ENCODE measurements at places on chromosomes 7 and 10.

GRCh38 chr10:31940839-31941653 lies 12.4 kb upstream of the ARHGAP12 start:
- no peak for DNase-seq

DNA sequence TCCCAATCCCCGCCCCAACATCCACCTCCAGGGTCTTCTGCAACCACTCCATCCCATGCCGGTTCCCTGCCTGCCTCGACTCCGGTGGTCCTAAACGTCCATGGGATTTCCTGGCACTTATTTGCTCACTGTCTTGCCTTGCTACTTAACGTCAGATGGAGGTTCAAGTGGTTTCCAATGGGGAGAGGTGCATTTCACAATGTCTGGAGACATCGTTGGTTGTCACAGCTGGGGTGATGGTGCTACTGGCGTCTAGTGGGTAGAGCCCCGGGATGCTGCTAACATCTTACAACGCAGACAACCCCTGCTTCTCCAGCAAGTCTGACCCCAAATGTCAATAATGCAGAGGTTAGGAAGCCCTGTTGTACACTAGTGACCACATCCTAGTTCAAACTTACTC lies 82.9 kb upstream of the ANLN start:
- DNase-seq = no peak

- DNase-seq = peak; percentile 27
Measured at GRCh38 chr7:2237109-2237602, 4.4 kb upstream of the MAD1L1 start.

DNA sequence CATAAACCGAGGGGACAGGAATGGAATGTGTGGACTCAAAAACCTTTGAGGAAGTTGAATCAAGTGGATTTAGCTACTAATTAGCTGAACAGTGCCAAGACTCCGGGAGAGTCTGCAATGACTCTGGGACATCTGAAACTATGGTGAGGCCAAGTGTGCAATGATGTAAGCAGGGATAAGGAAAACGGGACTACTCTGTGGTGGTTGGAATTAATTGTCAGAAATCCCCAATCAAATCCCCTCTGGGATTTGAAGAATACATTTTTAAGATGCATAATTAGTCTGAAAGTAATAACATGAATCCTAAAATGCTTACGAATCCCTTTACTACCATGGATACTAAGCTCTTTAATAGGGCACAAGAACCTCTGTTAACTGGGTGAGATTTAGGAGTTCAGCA lies 602.8 kb downstream of the NRG3 start:
- DNase-seq = no peak

GRCh38 chr7:95601316-95601715 lies 5.0 kb upstream of the PDK4 start:
- DNase-seq = no peak

GRCh38 chr7:81470724-81471379 lies 299.0 kb downstream of the HGF start:
- no peak for DNase-seq

GRCh38 chr7:151017370-151017952 lies 6.8 kb downstream of the ATG9B start:
- no peak for DNase-seq

GRCh38 chr7:102953406-102953805 lies 40.6 kb downstream of the LRRC17 start:
- DNase-seq = no peak

DNA sequence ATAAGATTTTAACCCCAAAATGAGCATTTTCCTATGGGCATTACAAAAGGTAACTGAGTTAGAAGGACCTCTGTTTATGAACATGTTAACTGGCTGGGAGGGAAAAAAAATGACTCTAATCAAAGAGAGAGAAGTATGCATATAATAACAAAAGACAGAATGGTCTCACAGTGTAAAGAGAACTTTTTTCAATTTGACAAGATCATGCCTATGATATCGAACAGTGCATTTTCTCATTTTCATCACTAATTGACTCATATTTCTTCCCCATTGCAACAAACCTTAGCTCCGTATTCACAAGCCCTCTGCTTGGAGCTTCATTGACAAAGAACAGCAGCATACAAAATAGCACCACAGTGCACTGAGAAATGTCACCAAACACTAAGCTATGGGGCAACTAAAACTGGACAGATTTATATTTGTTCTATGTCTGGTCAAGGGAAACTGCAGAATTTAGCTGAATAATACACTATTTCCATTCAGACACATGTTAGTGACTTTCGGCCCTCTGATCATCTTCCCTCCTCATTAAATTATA lies 45.6 kb downstream of the SMURF1 start:
- DNase-seq = no peak

DNA sequence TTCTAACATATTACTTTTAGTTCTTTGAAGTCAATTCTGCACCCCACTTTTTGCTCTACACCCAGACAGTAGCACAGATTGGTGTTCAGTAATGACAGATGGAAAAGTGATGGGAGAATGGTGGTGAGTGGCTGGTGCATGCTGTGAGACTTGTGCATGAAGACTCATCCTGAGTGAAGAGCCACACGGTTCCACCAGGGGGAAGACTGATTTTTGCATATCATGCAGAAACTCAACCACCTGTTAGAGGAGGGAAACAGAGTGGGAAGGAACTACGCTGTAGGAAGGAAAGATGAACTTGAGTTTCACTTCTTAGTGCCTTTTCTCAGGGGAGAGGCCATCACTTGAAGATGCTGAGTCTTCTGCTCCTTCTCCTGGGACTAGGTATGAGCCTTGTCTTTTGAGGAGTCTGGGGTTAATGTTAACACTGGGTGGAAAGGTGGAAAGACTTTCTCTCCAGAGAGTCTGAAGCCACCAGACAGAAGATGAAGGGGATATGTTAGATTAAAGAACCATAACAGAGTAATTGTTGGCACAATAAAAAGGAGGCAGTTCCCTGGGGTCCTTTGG lies 9.3 kb upstream of the PRSS1 start:
- DNase-seq = peak; percentile 18

GRCh38 chr7:27960415-27960814 lies 220.2 kb downstream of the JAZF1 start:
- no peak for DNase-seq

- DNase-seq = no peak
Measured at GRCh38 chr10:6342096-6342685, 139.5 kb downstream of the PFKFB3 start.

- DNase-seq = no peak
Measured at GRCh38 chr10:11331726-11332125, 279.7 kb downstream of the USP6NL start.

GRCh38 chr10:34232481-34232880 lies 582.6 kb downstream of the PARD3 start:
- no peak for DNase-seq

DNA sequence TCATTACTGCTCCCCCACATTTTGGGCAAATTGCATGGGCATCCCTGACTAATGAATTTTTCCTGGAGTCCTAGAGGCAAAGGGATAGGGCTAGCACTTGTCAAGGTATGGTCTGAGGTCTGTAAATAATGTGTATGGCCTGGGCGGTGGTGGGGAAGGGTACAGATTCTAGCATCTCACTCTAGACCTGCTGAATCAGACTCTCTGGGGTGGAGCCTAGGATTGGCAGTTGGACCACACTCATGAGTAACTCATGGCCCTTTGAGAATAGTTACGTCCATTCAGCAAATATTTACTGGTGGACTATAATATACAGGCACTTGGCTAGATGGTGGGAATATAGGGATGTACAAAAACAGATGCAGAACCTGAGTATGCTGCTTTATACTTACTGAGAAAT lies 118.0 kb downstream of the CELF2 start:
- no peak for DNase-seq

DNA sequence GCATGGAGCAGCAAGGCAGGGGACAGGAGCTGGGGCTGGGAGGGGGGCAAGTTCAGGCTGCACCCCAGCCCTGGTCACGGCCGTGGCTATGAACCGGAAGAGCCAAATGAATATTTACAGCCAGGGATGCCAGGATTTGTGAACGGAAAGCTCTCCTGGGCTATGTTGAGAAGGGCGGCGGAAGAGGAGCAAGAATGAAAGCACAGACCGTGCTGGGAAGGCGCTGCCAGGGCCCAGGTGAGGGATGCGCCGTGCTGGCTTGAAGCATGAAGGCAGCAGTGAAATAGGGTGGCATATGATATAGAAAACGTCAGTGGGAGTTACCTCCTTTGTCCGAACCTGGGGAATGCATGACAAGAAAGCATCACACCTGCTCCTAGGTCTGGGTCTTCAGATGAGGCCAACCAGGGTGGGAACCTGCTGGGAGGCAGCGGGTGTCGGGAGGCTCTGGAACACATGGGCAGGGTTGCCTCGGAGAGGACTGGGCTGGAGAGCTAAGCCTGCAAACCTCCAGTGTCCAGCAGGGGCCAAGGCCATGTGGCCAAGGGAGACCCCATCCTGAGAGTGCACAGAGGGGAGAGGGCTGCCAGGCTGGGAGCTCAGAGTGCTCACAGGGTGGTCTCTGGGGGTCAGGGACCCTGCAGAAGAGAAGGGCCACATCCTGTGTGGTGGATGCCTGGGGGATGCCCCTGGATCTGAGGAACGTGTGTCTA lies 120.6 kb upstream of the TCERG1L start:
- DNase-seq = no peak

- no peak for DNase-seq
Measured at GRCh38 chr10:112313911-112314310, 30.7 kb downstream of the TECTB start.

DNA sequence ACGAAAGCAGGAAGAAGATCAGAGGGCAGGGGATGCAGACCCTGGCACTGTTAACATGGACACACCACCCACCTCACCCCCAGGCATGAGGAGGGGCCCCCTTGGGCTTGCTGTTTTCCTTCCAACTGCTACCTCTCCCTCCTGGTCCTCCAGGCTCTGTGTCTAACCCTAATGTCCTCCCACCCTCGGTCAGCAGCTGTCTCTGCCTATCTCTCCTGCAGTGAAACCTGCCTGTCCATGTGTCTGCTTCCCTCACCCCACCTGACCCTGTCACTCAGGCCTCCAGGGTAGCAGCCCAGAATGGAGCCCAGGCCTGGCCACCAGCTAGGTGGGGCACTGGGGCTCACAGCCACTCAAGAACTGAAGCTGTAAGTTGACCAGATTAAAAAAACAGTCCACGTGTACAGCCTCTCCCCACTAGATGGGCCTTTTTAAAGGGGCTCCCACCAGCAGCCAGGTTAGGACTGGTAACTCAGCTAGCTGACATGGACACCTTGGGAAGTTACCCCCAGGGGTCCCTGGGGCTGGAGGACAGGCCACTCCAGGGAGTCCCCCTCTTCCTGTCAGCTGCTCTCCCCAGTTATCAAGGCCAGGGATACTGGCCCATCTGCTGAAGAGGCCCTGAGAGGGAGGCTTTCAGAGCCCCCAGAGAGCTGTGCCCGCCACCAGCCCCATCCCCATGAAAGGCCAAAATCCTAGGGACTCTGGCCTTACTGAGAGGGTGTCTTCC lies 1.5 kb downstream of the SMARCD3 start:
- no peak for DNase-seq

GRCh38 chr7:131636092-131636491 lies 79.7 kb upstream of the PODXL start:
- no peak for DNase-seq

- no peak for DNase-seq
Measured at GRCh38 chr7:668139-668931, 58.2 kb upstream of the DNAAF5 start.

DNA sequence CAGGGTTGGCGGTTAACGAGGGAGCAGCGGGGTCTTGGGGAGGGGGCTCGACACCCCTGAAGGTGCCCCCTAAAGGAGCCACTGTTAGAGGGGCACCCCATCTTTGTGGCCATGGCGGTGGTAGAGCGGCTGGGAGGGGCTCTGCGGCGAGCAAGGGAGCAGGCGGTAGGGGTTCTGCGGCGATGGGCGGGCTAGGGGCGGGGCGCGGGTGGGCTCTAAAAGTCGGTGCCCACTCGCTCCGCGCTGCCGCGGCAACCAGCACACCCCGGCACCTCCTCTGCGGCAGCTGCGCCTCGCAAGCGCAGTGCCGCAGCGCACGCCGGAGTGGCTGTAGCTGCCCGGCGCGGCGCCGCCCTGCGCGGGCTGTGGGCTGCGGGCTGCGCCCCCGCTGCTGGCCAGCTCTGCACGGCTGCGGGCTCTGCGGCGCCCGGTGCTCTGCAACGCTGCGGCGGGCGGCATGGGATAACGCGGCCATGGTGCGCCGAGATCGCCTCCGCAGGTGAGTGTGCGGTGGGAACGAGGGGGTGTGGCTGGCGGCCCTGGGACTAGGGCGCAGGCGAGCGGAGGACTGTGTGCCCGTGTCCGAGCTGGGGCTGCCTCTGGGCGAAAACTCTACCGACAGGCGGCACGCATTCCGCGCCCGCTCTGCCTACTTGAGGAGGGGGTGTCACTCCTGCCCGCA lies at the start of gene MEST:
Gene MEST (plus strand): TSS at position 245 of the 682 bp plus-strand sequence. CDS start 229 bp downstream, at position 474.
- no peak for DNase-seq

GRCh38 chr7:78073609-78074382 lies 275.2 kb downstream of the PHTF2 start:
- DNase-seq = no peak

- no peak for DNase-seq
Measured at GRCh38 chr7:131970602-131971001, 414.2 kb upstream of the PODXL start.

GRCh38 chr7:37337522-37337921 lies 111.1 kb downstream of the ELMO1 start:
- no peak for DNase-seq

DNA sequence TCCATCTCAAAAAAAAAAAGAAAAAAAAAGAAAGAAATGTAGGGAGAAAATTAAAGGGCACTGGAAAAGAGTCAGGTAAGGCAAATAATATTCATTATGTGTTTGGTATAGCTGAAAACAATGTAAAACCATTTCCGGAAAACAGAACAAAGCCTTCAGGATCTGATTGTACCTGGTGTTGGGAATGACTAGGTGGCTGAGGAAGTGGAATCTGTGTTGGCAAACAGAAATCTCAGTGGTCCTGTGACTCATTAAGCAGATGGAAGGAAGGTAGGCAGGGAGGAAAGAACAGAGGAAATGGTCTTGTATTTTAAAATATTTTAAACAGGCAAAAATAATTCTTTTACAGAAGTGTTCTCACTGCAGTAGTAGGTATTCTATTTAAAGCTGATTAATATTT lies 55.7 kb upstream of the GATA3 start:
- no peak for DNase-seq

GRCh38 chr7:102004229-102004628 lies 186.8 kb downstream of the CUX1 start:
- no peak for DNase-seq

DNA sequence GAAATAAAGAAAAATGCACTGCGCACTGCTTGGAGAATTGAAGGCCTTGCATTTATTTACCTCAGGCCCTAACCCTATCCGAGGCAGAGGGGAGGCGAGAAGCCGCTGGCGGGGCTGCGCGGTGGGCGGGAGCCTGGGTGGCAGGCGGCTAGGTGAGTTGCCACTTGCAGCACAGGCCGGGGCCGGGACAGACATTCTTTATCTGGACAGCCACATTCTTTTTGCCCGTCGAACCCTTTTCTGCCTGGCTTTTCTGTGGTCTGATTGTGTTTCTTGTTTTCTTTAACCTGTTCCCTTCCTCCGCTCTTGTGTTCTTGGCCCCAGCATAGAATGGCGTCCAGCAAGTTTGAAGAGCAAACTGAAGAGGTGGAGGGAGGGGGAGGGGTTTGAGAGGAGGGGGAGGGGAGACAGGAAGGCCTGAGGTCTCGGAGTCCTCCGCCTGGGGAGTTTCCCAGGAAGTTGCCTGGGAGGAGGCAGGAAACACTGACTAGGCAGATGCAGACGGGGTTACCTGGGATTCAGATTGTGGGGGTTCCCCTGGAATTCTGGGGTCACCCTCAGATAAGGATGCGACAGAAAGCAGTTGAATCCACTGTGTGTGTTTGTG lies 5.1 kb downstream of the SHH start:
- no peak for DNase-seq

GRCh38 chr10:66773472-66773817 lies 152.4 kb upstream of the LRRTM3 start:
- no peak for DNase-seq

GRCh38 chr7:138875794-138876193 lies 77.8 kb upstream of the ATP6V0A4 start:
- peak; percentile 40 for DNase-seq

GRCh38 chr7:127632276-127632910 lies 14.5 kb upstream of the PAX4 start:
- no peak for DNase-seq
